ENCODE measurements at places on chromosomes 1 and 21.
A peak's percentile ranks its signal among the peaks of the same experiment; 100 is the strongest.

- DNase-seq: peak; percentile 67
These were observed 23.9 kb downstream of the CAPN8 start for GRCh38 chr1:223641523-223642039.

DNA sequence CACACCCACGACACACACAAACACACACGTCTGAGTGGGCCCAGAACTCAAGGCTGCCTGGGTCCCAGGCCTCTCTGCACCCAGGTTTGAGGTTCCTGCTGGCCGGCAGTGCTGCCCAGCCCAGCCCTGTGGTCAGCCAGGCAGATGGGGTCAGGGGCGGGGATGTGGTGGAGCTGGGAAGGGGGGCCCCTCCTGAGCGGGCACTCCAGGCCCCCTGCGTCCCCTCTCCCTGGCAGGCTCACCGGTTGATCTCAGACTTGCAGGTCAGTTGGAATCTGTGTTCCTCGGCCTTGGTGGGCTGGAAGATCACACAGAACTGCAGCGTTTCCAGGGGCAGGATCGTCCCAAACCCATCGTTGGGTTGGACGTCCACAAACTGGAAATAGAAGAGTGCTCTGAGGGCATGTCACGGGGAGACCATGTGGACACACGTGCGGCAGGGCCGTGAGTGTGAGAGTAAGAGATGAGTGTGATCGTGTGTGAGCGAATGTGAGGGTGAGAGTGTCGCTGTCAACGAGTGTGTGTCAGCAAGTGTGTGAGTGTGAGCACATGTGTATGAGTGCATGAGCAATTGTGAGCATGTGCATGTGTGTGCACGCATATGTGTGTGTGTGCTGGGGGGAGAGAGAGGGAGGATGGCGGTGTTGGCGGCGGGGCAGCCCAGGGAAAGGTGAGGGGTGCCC lies 19.7 kb upstream of the TMEM52 start:
- DNase-seq: no peak

- DNase-seq: no peak
These were observed 39.1 kb upstream of the ADAM30 start for GRCh38 chr1:119935373-119935772.

DNA sequence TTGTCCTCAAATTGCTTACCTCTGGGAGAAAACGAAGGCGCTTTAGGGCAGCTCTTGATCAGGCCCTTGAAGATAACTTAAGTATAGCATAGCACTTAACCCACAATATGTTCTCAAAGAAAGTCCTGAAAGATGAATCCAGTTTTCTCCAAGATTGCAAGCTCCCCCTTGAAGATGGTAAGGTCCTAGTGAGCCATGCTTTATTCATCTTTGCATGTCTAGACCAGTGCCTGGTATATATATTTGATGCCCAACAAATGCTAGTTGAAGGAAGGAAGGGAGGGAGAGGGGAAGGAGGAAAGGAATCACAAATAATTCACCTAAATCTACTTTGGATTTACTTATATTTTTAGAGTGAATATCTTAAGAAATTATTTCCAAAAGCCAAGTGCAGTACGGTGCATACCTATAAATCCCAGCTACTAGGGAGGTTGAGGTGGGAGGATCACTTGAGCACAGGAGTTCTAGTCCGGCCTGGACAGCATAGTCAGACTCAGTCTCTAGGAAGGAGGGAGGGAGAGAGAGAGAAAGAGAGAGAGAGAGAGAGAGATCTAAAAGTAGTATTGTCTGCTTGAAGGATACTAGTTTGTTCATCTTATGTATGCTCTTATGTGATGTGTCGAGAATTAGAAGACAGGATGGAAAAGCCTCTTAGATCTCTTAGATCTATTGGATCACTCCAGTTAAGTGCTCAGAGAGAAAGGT lies 25.0 kb downstream of the PBX1 start:
- DNase-seq: no peak

- DNase-seq: no peak
These were observed 671.3 kb downstream of the MRPL39 start for GRCh38 chr21:24935991-24936390.

- no peak for DNase-seq
These were observed 26.5 kb downstream of the ELAPOR1 start for GRCh38 chr1:109140392-109140791.

GRCh38 chr1:65940126-65940525 lies 147.4 kb downstream of the PDE4B start:
- DNase-seq: no peak

DNA sequence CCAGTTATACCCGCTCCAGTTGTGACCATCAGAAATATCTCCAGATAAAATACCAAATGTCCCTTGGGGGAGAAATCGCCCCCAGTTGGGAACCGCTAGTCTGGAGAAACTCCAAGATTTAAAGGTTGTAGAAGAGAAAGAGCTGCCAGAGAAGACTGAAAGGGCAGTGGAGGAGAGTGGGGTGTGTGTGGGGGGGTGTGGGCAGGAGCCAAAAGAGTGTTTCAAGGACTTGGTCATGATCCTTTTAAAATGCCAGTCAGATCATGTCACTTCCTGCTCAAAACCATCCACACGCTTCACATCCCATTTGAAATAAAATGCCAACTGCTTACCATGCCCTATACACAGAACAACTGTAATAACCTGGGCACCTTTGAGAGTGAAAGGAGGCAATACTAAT lies 3.4 kb upstream of the HEYL start:
- DNase-seq: no peak

DNA sequence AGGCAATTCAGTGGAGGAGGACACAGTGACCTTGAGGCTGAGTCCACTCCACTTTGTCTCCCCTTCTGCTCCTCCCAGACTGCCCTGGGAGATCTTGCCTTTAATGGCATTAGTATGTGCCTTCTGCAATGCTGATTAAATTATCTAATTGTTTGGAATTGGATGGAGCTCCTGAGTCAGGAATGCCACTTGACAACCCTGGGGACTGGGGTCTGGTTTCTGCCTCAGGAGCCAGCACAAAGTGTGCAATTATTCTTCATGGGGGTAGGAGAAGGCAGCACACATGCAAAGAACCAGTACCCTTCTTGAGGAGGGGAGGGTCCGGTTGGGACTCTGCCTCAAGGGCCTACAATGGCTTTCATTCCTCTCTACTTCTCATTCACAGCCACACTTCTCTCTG lies 11.9 kb upstream of the PLXNA2 start:
- DNase-seq: no peak

GRCh38 chr1:9297831-9298230 lies 5.1 kb downstream of the SPSB1 start:
- no peak for DNase-seq

- DNase-seq: no peak
These were observed 111.8 kb upstream of the PRMT6 start for GRCh38 chr1:106944721-106945120.

- peak; percentile 49 for DNase-seq
These were observed at the start of gene TTC34 for GRCh38 chr1:2801535-2802291. TSS of gene TTC34 (minus strand) at chr1:2801693. CDS start at chr1:2800827, 866 bp downstream.

- DNase-seq: no peak
These were observed 39.9 kb downstream of the PEX14 start for GRCh38 chr1:10514490-10515235.

DNA sequence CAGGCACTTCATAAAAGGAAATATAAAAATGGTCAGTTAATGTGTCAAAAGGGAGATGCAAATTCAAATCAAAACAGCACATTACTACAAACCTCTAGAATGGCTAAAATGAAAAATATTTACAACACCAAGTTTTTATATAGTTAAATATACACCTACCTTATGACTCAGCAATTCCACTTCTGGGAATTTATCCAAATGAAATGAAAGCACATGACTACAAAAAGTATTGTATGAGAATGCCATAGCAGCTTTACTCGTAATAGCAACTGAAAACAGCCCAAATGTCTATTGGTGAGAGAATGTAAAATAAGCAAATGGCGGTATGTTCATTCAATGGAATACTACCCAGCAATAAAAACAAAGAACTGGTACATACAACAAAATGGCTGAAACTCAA lies 175.8 kb upstream of the SPAG17 start:
- DNase-seq: no peak

DNA sequence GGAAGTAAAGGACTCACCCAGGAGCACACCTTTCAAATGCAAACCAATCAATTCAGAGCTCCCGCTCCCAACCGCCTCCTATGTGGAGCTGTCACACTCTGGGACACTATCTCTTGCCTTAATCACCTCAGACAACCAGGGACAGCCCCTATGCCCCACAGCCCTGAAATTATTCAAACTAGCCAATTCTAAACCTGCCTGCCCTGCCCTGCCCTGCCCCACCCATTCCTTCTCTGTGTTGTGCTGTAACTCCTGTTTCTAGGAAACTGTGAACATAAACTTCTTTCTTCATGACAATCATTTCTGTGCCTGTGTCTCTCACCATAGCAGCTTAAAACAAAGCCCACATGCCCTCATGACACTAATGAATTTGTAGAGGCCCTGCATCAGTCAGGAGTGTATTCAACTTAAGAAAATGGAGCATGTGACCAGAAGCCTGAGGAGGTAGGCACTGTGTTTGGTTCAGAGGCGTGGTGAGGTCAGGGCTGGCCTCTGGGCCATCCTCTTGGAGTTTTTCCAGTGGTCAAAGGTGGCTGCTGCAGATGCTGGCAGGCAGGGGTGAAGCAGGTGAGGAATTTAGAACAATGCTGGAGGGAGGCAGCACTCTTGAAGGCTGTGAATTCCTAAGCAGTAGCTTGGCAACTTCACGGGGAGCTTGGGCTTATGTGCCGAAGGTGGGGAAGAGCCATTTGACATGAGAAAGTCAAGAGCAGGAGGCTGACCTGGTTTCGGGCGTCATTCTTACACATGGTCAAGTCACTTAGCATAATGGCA lies 74.5 kb downstream of the RHOU start:
- peak; percentile 73 for DNase-seq

- DNase-seq: no peak
These were observed 5.9 kb upstream of the A3GALT2 start for GRCh38 chr1:33326785-33327184.

- DNase-seq: no peak
These were observed 87.9 kb downstream of the RPS6KC1 start for GRCh38 chr1:213138892-213139291.

GRCh38 chr1:208179263-208179816 lies 64.8 kb downstream of the PLXNA2 start:
- DNase-seq: no peak

- no peak for DNase-seq
These were observed 91.0 kb upstream of the KCNA3 start for GRCh38 chr1:110765640-110766335.

GRCh38 chr1:162007466-162007865 lies 16.2 kb downstream of the OLFML2B start:
- no peak for DNase-seq

GRCh38 chr1:35564037-35564883 lies 6.7 kb downstream of the NCDN start:
- no peak for DNase-seq
